ENCODE measurements at places on chromosomes 7 and 10.

DNA sequence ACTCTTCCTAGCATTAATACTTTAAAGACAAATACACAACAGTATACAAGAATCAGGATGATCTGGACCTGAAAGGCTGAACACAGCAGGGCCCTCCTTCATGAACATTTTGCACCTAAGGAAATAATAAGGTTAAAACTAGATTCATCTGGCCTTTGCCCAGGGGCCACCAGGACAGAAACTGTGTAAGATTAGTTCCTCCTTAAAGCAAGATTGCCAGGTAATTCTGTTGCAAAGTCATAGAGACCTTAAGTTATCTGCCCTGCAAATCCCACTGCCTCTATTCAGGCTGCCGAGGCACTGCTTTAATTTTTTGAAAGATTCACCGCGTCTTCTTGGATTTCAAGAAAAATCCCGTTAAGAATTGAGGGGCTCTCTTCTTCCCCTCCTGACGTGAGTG is 1.6 kb upstream of the KIAA1217 start:
- DNase-seq: no peak

- no peak for DNase-seq
Measured at GRCh38 chr10:121788717-121789116, 139.1 kb downstream of the ATE1 start.

GRCh38 chr10:25902002-25902401 is 32.0 kb upstream of the MYO3A start:
- no peak for DNase-seq

GRCh38 chr10:116877391-116877790 is 28.1 kb downstream of the ENO4 start:
- no peak for DNase-seq

GRCh38 chr10:100984672-100985177 is 2.6 kb downstream of the MRPL43 start:
- no peak for DNase-seq

DNA sequence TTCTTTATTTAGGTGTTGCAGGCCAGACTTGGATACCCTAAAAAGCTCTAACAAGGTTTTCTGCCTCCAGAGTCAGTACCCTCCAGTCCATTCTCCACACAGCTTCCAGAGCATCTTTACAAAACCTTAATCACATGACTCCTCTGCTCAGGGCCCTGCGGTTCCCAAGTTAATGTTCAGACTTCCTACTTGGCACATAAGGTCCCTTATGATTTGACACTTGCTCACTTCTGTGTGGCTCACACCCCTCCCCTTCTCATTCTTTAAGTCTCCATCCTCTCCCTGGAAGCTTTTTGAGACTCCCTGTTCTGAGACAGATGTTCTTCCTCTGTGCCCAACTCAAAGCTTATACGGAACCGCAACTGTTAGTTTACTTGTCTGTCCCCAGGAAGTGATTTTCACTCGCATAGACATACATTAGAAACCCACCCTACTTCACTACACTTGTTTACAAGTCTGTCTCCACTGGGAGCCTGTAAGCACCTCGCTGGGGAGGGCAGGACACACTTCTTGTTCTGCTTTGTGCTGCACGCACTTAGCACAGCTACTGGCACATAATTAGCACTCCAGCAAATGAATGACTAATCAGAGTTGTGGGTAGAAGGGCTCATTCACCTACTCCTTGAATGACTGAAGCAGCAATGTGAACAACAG is 154.3 kb upstream of the LAMB4 start:
- peak; percentile 45 for DNase-seq

- no peak for DNase-seq
Measured at GRCh38 chr7:152735443-152736004, 24.0 kb upstream of the ACTR3B start.

GRCh38 chr10:71575451-71575850 is 144.1 kb downstream of the C10orf105 start:
- DNase-seq: no peak

GRCh38 chr7:949021-949934 is 5.2 kb downstream of the ADAP1 start:
- DNase-seq: no peak

- no peak for DNase-seq
Measured at GRCh38 chr7:80623503-80624252, 14.8 kb upstream of the CD36 start.

DNA sequence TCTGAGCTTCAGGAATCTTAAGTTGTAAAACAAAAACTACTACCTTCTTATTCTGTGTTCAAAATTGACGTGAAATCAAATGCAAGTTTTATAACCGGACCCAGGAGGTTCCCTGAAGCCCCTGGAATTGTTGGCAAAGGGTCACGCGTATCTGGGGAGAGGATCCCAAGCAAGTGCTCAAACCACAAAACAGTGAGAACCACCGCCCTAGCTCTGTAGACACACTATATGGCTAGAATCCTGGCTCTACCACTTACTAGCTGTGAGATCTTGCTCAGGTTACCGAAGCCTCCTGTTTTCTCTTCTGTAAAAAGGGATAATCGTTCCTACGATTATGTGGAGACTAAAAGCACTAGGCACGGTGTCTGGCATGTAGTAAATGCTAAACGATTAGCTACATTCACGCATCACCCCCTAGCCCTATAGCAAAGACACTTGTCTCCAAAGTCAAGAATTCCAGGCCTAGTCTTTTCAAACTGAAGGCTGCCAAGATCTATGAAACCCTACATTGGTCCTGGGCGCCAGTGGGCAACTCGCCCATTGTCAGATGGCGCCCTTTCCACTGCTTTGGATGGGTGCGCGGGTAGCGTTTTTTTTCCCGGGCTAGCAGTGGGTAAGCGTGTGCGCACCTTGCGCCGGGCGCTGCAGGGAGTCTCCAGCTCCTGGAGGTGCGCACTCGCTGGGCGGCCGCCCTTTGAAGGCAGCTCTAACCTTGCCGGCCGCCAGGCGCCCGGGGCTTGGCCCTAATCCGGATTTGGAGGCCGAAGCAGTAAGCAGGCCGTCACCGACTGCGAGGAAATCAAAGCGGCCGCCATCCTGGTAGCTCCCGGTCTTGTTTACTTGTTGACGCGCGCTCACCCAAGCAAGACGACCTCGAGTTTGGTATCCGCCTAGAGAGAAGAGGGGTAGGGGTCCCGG is 11.6 kb upstream of the NKX2-3 start:
- DNase-seq: no peak

GRCh38 chr7:11300241-11300640 is 326.6 kb downstream of the PHF14 start:
- no peak for DNase-seq

- no peak for DNase-seq
Measured at GRCh38 chr10:129231821-129232220, 235.2 kb upstream of the MGMT start.

DNA sequence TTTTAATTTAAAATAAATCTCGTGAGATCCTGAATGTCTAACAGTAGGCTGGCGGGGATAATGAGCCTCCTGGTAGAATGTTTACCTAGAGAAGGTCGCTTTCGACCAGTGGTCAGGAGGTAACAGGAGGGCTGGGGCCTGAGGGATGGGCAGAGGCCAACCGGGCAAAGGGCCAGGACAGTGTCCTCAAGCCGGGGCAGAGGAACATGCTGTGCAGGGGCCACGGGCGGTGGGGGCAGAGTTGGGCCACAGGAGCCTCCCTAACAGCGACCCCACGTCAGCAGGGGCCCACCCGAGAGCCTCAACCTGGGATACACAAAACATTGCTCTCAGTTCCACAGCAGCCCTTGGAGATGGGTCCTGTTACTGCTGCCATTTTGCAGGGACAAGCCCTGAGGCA is 14.5 kb downstream of the CFAP46 start:
- no peak for DNase-seq

DNA sequence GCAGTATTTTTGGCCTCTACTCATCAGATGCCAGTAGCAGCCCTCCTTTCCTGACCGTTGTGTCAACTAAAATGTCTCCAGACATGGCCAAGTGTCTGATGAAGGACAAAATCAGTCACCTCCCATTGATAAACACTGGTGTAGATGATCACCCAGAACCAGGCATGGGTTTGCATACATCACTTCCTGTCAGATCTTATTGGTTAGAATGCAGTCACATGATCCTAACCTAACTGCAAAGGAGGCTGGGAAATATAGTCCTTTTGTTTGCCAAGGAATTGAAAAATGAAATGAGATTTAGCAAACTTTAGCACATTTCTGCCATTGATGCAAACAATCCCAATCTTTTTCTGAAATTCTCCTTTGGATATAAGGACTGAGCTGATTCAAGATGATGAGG is 141.4 kb downstream of the BUB3 start:
- no peak for DNase-seq

GRCh38 chr10:48307711-48308018 is 1.2 kb downstream of the MAPK8 start:
- no peak for DNase-seq

- DNase-seq: peak; percentile 39
Measured at GRCh38 chr7:47852330-47853245, 95.7 kb downstream of the PKD1L1 start.

DNA sequence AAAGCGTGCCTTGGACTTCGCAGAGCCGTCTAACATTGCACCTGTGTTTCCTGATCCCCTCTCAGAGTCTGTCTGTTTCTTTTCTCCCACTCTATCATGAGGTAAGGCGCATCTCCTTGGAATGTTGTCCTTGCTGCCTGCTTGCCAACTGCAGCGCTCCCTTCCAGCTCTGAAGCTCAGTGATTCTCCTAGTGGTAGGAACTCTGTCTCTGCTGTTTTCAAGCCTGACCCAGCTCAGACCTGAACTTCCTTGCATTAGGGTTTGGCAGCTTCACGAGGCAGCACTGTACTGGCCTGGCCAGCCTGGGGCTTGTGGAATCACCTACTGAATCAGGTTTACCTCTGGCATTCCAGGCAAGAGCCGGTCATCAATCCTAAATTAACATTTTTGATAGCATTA is 123.9 kb downstream of the CREB5 start:
- no peak for DNase-seq

DNA sequence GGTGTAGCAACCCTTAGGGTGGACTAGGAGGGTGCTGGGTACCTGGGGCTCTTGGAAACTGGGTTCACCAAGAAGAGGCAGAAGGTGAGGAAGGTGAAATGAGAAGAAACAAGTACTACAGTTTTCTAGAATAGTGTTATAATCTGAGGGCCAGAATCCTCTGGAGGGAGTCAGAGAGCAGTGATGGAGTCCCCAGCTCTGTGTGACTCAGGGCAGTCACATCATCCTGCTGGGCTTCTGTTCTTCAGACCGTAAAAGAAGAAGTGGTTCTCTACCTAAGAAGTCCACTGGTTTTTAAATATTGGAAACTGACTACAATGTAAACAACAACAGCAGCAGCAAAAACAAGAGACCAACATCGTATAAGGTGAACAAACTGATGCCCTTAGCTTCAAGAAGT is 197.3 kb downstream of the PRPF18 start:
- DNase-seq: peak; percentile 50

DNA sequence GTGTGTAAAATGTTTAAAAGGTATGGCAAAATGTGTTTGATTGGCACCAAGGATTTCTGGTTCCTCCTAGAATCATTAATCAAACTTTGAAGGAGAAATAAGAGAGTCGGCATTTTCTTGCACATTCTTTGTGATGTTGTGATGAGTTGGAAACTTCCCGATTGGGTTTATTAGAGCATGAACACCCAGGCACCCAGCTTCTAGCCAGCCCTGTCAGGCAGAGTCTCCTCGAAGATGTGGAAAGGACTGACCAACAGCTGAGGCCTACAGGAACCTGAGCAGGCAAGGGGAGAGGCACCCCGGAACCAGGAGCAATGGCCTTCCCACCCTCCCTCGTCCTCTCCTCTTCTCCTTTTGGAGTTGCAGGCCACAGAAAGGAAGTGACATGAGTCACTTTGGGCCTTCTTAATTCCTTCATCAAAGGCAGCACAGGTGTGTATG is 68.7 kb downstream of the EGFR start:
- DNase-seq: no peak

GRCh38 chr7:106017657-106018056 is 54.6 kb downstream of the CDHR3 start:
- no peak for DNase-seq

- DNase-seq: no peak
Measured at GRCh38 chr10:43402880-43403452, 6.0 kb downstream of the HNRNPF start.

GRCh38 chr7:19181634-19182033 is 36.4 kb upstream of the FERD3L start:
- no peak for DNase-seq

DNA sequence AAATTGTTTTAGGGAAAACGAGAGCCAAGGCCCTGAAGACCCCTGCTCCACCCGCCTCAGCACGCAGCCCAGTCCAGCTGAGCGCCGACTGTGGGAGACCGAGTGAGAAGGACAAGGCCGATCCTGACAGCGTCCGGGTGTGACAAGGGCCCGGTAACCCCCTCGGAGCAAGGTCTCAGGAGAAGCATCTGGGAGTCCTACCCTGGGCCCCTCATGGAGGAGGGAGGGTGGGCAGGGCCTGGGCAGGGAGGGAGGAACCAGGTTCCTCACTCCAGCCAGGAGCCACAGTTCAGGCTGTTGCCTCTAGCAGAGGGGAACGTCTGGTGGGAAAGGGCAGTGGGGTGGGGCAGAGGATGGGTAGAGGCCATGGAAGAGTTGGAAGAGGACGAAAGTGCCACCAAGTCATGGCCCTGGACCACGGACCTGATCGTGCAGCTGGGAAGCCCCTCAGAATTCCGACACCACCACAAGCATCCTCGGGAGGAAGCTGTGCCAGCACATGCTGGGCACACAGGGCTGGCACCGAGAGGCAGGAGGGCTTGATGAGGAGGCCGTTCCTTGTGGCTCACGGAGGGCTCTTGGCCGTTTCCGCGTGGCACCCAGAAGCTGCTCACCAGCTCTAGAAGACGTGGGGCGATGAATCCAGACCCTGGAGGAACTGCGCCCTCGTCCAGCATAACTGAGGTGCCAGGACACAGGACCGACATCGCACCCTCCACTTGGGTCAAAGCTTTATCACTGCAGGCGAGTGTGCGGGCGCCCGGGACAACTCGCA is 2.2 kb upstream of the KNDC1 start:
- no peak for DNase-seq

GRCh38 chr7:25179325-25179724 is 49.0 kb downstream of the NPVF start:
- DNase-seq: no peak

- DNase-seq: no peak
Measured at GRCh38 chr10:107952649-107953556, 788.4 kb upstream of the SORCS1 start.

DNA sequence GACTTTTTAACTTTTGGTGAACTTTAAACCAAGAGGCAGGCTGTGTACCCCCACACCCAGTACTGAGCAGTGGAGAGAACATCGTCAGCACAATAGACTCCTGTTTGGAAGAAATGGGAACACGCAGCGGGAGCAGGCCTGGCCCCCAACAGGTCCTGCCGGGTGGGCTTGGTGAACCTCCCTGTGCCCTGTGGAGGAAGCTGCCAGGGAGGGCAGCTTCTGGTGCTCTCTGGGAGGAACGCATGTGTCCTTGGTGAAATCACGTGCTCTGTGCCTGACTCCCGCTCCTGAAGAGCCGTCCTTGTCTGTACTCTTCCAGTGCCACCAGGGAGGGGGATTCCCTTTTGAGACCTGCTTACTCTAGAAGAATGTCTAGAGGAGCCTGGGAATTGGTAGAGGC is 31.6 kb downstream of the CHAT start:
- no peak for DNase-seq

GRCh38 chr10:114166043-114166442 is 8.0 kb downstream of the CCDC186 start:
- DNase-seq: no peak

GRCh38 chr10:12041766-12042408 is 722 bp downstream of the UPF2 start:
- DNase-seq: peak; percentile 52

Measured in activated CD8-positive, alpha-beta T cell treated with anti-CD3 and anti-CD28 coated beads for 36 hours (primary cell).